ENCODE measurements at places on chromosomes 3 and 15.
A peak's percentile ranks its signal among the peaks of the same experiment; 100 is the strongest.

DNA sequence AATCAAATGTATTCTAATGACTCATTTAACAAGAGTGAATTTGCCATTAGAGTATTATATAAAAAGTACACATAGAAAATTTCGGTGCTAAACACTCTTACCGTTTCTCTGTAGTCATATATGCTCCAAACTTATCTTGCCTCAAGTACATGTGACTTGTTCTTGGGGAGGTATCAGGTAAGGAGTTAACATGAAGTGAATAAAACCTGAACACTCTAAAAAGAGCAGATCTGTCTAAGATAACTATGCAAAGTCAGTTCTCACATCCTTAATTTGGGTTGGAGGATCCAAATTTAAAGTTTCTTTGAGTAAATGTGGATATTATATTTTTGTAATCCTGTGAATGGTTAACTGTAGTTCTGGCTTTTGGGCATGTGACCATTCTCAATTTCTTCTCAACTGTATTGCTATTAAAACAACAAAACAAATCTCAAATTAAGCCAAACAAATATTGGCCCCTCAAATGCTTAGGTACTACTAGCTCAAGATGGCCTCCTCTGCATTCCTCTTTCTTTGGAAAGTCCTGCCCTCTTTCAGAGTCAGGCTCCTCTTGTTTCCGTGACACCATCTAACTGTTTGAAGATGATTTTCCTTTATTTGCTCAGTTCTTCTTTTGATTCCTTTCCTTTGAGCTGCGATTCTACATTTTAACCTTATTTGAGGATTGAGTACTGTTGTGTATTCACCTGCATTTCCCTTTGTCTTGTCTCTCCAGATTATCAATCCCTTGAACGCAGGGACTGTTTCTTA, 4.2 kb downstream of the EDEM1 start:
- no peak for DNase-seq

DNA sequence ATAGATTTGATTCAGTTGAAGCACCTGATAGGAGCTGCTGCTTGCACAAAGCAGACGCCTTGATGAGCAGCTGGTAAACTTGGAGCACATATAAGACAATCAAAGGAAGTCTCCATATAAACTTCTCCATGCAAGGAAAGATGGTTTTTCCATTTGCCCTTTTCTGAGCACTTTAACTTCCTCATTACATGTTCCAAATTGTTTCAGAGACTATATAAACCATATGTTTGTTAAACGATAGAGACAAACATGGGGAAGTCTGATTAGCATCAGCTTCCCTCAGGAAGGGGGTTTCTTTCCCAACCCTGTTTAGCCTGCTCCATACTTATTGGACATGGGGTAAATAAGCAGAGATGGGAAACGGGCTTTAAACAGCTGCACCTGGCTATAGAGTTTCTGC, 88.0 kb downstream of the DHX36 start:
- DNase-seq, result no peak

DNA sequence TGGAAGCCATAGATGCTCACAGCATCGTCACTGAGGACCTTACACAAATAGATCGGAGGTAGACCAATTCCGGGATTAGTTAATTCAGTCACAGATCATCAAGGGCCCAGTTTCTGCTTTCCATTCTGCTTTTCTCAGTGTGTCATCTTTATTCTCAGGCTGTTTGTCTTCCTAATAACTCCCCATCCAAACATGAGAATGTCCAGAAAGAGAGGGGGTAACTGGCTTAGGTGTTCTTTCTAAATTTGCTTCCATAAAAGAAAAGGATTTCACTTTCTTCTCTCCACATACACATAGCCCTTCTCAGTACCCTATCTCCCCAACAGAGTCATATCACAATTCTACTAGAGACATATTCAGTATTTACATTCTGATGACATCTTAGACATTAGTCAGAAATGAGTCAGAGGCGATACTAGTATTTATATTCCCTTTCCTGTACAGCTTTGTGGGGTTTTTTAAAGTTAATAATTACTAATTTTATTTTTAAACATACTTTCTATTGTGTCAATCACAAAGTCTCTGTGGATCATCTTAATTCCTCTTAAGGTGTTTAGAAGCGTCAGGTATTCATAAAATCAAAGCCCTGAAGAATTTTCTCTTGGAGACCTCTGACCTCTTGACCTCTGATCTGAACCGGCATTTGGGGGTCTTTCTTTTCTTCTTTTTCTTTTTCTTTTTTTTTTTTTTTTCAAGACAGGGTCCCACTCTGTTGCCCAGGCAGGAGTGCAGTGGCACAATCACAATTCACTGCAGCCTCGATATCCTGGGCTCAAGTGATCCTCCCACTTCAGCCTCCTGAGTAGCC, 24.3 kb upstream of the IL12A start:
- no peak for DNase-seq

GRCh38 chr3:166472015-166472414, 634.8 kb upstream of the BCHE start:
- DNase-seq, result no peak

DNA sequence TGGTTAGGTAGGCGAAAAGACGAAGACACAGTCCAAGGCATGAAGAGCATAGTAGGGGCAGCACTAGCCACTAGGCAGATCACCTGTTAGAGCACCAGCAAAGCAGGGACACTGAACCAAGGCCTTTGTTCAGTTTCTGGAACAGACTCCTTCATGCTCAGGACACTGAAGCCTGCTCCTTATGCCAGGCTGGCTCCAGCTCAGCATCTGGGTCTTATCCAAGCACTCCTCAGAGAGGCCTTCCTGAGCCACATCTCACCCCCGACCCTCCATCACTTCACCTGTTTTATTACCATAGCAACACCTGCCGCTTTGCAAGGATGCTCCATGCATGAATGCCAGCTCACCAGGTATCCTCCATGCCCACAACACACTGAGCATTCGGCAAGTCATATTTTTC, 206.3 kb upstream of the CHRNA7 start:
- no peak for DNase-seq

- DNase-seq, result no peak
Measured at GRCh38 chr3:64167868-64168267, 57.4 kb downstream of the PRICKLE2 start.

DNA sequence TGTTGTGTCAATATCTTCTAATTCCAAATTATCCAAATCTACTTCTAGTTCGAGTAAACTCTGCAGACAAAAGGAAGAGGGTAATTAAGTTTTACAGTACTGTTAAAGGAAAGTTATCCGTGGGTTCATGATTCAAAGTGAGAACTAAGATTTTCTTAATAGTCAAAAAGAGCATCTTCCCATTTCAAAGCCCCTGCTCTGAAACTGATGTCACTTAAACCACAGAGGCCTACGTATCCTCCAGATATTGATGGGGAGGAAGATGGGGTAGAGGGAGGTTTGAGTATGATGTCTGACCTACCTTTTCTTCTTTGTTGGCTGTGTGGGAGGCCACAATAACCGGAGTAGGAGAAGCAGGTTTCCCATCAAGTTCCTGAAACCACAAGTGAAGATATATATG, 14.1 kb downstream of the MRPS22 start:
- no peak for DNase-seq

DNA sequence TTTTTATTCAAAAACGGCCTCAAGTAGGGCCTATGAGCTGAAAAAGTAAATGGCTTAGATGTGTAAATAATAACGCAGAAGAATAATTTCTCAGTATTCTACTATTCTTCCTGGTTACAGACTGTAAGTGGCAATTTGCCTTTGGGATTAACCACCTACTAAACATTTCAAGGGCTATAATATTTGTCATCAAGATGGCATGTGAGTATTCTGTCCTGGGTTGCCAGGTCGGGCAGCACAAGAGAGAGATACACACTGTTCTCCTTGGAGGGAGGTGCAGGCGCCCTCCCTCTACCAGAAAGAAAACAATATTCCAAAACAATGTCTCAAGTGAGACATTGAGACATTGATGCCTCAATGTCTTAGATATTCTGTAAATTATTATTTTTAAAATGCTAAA, 278.4 kb downstream of the OCA2 start:
- no peak for DNase-seq

DNA sequence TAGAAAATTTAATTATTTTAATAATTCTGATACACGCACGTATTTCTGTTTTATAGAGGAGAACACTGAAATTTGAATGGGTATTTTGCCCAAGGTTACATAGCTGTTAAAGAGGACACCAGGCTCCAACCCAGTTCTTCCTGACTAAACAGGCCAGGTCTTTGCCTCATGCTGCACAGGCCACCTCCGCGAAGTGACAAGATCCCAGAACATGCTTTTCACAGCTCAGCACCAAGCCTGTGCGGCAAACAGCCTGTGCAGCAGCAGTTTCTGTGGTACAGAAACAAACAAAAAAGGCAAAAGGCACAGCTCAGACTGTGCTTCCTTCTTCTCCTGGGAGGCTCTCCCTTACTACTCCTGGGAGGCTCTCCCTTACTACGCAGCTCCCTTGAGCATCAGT, 6.5 kb downstream of the FOXL2 start:
- no peak for DNase-seq

DNA sequence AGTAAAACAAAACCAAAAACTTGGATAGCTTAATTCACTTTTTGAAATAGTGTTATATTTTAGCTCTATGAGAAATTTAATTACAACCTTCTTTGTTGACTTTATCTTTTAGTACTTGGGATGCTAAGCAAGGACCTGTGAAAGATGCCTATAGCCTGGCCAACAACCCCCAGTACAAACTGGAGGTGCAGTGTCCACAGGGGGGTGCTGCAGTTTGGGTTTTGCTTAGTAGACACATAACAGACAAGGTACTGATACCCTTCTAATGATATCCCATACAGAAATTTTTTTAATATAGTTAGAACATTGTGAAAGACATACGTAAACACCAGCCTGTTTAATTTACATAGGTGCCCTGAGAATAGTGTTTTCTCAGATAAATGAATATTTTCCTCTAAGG, 35.3 kb downstream of the CAPN7 start:
- DNase-seq, result no peak

- no peak for DNase-seq
Measured at GRCh38 chr3:152174876-152175527, 93.7 kb upstream of the MBNL1 start.

- DNase-seq, result no peak
Measured at GRCh38 chr3:141556034-141556433, 69.2 kb downstream of the RASA2 start.

- no peak for DNase-seq
Measured at GRCh38 chr15:53445531-53445930, 313.9 kb downstream of the WDR72 start.

GRCh38 chr3:183275418-183275817, 22.4 kb downstream of the B3GNT5 start:
- peak; percentile 32 for DNase-seq

GRCh38 chr3:73432023-73432705, 192.6 kb downstream of the PDZRN3 start:
- DNase-seq, result no peak

DNA sequence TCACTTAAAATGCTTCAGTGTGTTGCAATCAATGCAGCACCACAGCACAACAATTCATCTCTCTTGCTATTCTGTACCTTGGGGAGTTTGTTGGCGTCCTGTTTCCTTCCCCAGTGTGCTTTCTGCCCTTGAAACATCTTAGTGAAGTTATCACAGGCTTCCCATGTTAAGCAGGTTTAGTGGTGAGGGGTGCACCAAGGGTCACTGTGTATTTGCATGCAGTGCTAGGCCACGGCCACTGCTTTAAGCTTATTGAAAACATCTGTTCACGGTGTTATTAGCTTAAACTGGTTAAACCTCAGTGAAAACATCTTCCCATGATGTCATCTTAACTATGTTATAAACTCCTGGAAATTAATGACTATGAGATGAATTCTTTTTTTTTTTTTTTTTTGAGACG, 217.3 kb upstream of the GOLIM4 start:
- no peak for DNase-seq

DNA sequence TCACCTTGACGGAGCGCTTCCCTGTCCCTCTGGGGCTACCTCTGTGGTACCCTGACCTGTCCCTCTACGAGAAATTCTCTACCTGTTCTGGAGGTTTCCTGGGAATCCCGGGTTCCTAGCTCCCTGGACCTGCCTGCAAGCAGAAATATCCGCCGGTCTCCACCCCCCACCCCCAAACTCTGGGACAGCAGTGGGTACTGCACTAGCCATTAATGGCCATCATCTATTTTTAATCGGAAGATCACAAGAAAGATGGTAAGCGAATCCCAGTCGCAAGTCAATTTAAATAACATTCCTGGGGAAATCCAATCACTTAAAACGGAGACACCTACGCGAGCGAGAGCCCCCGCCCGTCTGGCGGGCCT, 429 bp upstream of the C3orf80 start:
- no peak for DNase-seq

DNA sequence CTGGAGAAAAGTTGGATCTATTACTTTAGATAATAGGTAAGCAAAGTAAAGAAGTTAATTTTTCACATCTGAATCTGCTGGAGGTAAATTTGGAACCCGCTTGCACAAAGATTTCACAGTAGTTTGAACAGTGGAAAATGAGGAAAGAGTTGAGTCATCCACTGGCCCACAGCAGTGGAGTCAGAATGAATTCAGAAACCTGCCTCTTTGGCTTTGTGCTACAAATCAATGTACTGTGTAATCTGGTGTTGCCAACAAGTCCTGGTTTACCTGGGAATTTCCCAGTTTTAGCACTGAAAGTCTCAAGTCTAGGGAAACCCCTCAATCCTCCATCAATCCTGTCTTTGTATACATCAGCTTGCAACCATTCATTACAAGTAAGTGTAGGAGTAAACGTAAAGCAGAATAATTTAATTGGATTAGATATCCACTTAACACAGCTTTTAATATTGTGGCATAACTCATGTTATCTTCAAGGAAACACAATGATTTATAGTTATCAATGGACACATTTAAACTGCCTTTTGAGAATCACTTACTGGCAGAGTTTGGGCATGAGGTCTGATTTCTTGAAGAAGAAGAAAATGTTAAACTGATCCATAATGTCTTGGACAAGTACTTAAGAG, 100.6 kb downstream of the DCLK3 start:
- no peak for DNase-seq

DNA sequence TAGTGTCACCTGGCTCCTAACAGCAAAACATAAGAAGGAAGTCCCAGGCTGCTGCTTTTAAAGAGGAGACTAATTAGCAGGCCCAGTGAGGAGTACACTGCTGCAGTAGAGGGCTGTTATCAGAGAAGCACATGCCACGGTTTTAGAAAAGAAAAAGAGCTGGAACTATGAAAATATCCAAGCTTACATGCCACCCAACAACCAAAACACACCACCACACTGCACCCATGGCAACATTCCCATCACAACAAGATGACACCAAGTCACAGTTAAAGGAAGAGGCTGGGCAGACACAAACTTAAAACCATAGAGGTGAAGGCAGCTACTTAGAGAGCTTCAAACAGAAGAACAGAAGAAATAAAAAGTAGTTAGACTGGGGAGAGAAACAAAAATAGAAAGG, 37.0 kb downstream of the NPTN start:
- DNase-seq, result no peak

DNA sequence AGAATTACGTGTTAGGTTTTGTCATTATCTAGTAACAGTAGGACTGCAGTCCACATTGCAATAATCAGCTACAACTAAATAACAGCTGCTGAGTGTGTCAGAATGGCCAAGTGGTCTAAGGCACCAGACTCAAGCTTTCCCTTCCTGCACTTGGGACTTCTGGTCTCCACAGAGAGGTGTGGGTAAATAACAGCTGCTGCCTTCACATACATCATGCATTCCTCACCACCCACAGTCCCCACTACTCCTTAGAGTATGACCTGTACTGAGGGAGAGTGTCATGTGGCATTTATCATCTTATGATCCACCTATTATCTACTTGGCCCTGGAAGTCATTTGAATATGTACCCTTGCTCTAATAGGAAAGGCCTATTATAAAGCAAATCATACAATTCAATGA, 22.2 kb upstream of the ZMAT3 start:
- DNase-seq, result no peak

- no peak for DNase-seq
Measured at GRCh38 chr3:71956069-71956340, 171.1 kb upstream of the PROK2 start.

All from NCI-H2029 treated with DMSO at 0.1 percent for 48 hours (cell line).